ENCODE measurements at places on chromosomes 5 and 9.

DNA sequence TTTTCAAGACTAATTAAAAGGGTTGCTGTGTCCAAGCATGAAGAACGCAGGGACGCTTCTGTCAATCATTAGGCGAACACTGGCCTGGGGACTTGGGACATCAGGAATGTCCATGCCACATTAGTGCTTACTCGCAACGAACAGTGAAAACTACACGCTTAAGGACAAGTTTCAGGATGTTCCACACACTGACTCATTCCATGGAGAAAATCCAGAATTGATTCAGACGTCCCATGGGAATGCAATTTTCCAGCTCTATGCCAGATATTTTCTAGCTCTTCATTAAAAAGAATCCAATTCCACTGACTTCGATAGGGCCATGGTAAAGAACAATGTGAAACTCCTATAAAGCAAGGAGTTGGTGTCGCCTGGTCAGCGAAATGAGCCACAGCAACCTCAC, 98.2 kb downstream of the CAMSAP1 start:
- DNase-seq = no peak

DNA sequence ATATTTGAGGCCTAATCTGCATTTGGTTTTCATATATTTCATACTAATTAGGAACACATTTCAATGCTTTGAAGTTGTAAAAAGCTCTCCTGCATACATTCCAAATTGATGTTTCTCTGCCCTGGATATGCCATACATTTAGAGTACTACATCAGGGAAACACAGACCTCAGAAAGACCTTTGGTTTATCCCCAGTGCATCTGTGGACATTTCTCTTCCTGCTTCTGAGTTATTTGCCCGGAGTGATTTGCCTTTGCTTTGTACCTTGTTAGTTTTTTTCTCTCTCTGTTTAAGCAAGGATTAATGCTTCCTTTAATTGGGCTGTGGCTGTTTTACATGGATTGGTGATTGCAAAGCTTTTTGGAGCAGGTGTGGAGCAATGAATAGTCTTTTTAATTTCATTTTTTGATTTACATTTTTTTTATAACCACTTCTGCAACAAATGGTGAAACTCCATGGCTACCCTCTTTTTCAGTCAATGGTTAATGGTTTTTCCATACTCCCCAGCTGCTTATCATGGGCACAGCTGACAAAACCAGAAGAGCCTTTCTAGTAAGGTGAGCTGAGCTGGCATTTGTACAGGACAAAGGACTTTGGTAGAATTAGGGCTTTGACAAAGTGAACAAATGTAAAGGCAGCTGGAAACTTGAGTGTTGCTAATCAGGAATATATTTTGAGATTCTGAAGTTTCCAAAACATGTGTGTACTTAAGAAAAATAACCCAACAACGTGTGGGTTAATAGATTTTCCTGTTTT, 54.2 kb downstream of the ZSWIM6 start:
- DNase-seq = no peak

DNA sequence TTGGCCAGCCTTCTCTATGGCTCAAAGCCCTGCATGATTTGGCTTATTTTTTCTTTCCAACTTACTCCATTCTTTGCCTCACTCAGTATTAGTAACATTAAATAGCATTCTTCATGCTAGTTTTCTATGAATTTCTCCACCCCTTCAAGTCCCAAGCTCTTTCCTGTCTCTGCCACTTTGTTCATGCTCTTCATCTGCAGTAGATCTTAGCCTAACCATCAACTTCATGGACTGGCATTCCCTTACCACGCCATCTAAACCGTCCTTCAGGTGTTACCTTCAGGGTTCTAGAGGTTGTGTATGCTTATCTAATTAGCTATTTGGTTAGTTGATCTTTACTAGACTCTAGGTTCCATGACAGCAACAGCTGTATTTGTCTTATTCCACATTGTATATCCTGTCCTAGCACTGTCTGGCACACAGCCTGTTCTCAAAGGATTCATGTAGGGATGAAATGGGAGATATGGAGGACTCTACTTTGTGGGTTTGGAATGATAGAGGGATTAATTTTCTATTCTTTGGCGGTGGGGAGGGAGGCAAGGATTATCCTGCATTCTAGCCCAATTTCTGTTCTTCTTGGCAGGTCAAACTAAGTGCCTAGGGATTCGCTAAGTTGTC, 26.4 kb downstream of the TMEM167A start:
- no peak for DNase-seq

DNA sequence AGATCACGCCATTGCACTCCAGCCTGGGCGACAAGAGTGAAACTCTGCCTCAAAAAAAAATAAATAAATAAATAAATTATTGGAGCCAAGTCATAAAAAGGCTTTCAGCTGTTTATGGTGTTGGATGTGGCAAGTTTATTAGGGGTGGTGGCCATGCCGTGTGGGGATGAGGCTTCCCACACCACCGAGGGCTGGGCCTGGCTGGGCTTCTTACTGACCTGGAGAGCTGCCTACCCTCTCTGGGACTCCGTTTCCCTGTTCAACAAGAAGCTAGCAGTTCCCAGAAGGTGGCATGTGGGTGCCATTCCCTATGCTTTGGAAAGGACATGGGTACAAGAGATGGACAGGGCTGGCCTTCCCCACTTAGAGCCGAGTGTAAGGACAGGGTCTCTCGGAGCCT, 22.6 kb downstream of the GPRIN1 start:
- no peak for DNase-seq

DNA sequence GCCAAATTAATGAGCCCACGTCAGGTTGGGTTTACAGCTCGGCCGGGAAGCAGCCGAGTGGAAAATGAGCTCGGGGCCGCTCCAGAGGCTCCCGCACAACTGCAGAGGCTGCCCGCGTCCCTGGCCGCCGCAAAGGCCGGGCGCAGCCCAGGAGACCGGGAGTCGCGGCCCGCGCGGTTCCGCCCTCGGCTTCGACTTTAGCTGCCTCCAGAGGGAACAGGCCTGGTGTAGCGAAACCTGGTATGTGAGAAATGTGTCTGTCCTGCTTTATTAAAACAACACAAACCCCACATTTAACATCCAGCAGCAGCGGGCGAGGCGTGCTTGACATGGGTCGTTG, 66.2 kb downstream of the FOXD1 start:
- DNase-seq = no peak

DNA sequence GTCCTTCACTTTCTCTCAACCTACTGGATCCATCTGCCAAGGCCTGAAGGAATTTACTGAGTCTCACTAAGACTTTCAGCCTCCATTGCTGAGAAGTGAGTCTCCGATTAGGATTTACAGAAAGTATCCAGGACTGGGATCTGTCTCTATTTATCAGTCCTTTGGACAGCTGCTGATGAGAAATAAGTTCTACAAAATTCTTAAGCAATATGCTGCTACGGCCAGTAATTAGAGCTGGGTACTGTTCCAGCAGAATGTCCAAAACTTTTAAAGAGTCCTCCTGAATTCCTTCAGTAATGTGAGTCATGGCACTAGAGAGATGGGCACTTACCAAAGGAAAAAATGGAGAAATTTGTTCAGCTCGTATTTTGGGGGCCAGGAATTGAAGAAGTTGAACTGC, 5.9 kb downstream of the TEX10 start:
- no peak for DNase-seq

DNA sequence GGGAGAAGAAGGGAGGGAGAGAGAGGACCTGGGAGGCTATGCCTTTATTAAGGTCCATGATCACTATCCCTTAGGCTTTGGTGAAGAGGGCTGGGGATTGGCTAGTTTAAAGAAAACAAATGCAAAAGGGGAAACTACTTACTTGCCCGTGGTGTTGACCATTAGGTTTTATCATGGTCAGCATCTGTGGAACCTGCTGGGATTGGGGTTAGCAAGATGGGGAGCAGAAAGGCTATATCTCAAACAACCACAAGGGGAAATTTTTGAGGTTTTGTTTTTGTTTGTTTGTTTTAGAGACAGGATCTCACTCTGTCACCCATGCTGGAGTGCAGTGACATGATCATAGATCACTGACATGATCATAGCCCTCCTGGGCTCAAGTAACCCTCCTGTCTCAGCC, 9.0 kb upstream of the RAD23B start:
- DNase-seq = no peak

DNA sequence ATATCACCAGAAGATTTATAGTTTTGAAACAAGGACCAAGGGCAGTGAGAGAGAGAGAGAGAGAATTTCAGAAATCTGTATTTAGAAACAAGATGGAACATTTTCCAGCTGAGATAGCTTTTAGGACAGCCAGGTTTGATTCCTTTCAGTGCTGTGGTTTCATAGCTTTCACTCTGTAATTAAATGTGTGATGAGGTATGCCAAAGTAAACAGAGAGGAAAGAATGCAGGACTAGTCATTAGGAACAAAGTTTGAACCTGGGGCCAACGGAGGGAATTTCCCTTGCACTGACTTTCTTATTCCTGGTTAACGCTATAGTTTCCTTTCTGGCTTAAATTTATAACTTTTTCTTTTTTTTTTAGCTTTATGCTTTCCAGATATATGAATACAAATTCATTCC, 10.0 kb upstream of the CCL28 start:
- DNase-seq = no peak

GRCh38 chr9:134908524-134909309, 9.0 kb downstream of the FCN1 start:
- DNase-seq = no peak

GRCh38 chr9:34171753-34172535, 6.9 kb upstream of the UBAP1 start:
- no peak for DNase-seq

GRCh38 chr9:127835991-127836516, 18.4 kb downstream of the ENG start:
- DNase-seq = peak; percentile 69

- DNase-seq = no peak
Measured at GRCh38 chr5:102314328-102314727, 18.2 kb upstream of the SLCO4C1 start.

DNA sequence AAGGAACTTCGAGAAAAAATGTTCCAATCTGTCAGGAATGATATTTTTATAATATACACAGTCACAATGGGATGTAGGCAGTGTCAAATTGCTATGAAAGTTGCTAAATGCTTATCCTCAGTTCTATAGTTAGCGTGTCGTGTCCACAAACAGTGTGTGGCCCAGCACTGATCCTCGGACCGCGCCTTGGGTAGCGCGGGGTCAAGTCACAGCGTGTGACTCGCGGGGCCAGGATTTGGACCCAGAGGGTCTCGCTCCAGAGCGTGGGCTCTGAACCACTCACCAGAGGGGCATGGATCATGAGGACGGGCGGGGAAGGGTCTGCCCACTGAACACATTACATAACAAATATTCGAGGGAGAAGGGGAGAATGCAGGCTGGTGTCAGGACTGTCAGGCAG, 171.8 kb downstream of the C9orf50 start:
- DNase-seq = no peak

DNA sequence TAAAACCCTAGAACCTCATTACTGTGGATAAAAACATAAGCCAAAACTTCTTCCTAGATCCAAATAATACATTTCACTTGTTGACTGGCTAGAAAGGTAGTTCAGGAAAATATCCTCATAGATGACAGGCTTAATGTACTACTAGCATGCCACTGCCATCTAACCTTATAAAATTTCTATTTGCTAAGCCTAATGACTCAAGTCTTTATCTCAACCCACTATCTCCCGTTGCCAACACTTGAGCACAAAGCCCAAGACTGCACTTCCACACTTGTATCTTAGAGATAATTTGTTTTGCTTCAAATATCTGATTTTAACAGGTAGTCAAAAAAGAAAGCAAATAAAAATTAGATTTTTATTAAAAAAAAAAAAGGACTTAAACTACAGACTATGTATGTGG, 42.7 kb downstream of the FBXL17 start:
- no peak for DNase-seq

DNA sequence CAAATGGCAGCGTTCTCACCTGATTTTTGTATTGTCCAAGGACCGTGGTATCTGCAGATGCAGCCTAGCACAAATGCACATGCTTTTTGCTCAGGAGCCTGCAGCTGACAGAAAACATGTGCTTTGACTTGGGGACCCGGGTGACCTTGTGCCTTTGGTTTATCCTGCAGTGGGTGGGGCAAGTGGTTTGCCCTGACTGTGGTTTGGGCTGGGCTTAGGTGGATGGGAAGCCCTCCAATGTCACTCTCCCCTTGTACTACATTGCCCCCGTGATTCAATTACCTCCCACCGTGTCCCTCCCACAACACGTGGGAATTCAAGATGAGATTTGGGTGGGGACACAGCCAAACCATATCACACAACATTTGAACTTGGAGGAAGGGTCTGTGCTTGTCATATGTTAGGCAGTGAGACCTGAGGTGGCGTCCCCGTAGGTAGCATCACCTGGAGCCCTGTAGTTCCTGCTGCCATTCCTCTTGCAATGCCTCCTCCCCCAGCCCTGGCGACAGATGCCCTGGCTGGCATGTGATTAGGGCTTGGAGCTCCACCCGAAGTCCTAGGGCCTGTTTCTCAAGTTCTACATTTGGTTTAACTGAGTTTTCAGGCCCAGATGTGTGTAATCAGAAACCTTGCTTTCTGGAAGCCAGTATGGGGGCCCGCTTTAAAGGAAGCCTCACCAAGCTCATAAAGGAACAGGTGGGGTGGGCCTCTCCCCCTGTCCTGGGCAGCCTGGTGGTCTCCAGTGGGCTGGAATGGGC, 2.1 kb downstream of the ANKRD33B start:
- peak; percentile 51 for DNase-seq

GRCh38 chr5:102107865-102108264, 188.2 kb downstream of the SLCO4C1 start:
- no peak for DNase-seq

GRCh38 chr9:35308316-35308715, 146.5 kb downstream of the UNC13B start:
- no peak for DNase-seq

GRCh38 chr5:135894789-135895188, 852 bp downstream of the IL9 start:
- DNase-seq = no peak
